Pons (tissue), 1 donor: ENCODE measurements at places on chromosomes 2 and 18.

- DNase-seq = no peak
Observed at GRCh38 chr18:73232933-73233332, 365.1 kb upstream of the NETO1 start.

DNA sequence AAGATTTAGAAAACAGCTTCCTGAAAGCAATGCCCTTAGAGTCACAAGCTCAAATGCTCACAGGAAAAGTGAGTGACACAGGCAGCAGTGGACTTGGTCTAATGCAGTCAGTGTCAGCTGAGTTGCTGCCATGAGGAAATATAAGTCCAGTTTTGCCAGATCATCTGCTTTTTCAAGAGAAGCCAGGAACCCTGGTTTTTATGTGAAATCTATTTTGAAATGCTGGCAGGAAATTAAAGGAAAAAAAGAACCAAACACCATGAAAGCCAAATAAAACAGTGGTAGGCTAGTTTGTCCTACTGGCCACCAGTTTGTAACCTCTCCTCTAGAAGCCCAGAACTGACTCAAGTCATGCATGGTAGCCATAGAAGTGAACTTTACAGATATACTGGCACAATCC, 109.2 kb downstream of the THADA start:
- peak; percentile 49 for DNase-seq

GRCh38 chr2:15577071-15577735, 14.5 kb upstream of the DDX1 start:
- peak; percentile 91 for DNase-seq

GRCh38 chr2:4895371-4895770, 796.8 kb upstream of the SOX11 start:
- DNase-seq = no peak

- DNase-seq = no peak
Observed at GRCh38 chr18:23421277-23421676, 31.8 kb upstream of the RIOK3 start.

- DNase-seq = no peak
Observed at GRCh38 chr2:65390134-65390533, 42.3 kb downstream of the SPRED2 start.

DNA sequence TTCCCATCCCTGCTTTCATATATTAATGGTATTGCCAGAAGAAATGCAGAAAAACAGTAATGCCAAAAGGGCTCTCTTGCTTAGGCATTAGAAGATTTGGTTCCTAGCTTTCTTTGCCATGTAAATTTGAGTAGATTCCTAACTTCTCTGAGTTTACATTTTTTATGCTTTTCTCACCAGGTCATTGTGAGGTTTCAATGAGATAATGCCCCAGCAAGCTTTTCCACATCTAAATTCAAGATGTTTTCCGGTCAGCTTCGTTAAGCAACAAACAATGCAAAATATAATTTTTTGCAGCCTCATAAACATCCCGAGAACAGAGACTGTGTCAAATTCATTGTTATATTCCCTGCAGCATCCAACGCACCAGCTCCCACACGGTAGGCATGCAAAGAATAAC, 44.9 kb downstream of the NCKAP5 start:
- DNase-seq = no peak

GRCh38 chr2:227462462-227462951, 9.4 kb upstream of the AGFG1 start:
- no peak for DNase-seq

DNA sequence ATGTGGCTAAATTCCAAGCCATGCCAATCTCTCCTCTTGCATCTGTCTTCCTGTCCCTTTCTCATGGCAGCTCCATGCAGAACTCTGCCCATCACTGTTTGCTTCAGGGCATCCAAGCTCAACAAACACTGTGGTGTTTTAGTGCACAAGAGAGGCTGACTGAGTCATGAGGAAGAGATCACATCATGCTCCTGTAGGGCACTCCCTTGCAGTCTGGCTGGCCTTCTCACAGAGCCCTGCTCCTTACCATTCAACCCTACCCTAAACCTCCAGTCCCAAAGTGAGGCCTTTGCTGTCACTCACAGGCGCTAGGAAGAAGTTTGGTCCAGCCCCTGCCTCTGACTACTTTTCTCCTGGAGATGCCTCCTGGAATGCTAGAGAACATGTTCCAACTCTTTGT, 194.0 kb downstream of the LRATD1 start:
- DNase-seq = no peak

- no peak for DNase-seq
Observed at GRCh38 chr2:172908275-172908674, 167.4 kb upstream of the MAP3K20 start.

DNA sequence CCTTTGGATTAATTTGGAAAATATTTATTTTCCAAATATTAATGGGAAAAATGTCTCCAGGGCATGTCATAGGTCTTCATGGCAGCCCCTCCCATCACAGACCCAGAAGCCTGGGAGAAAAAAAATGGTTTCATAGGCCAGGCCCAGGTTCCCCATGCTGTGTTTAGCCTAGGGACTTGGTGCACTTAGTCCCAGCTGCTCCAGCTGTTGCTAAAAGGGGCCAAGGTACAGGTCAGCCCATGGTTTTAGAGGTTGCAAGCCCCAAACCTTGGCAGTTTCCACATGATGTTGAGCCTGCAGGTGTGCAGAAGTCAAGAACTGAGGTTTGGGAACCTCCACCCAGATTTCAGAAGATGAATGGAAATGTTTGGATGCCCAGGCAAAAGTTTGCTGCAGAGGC, 309.6 kb downstream of the SOCS6 start:
- DNase-seq = no peak

DNA sequence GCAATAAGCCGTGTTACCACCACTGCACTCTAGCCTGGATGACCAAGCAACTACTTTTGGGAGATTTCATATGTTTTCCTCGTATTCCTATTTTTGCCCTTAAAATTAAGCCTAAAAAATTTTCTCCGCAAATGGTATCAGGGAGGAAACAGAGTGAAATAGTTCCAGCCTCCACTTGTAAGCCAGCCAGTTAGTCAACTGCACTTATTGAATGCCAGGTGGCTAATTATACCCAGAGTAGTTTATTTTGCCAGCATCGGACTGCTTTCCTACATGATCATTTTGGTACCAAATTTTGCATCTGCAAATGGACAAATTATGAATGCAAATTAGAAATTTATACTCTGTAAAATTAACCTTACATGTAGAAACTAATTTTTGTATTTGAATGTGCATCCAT, 90.2 kb upstream of the ARHGAP28 start:
- DNase-seq = no peak

- DNase-seq = no peak
Observed at GRCh38 chr18:8826971-8827370, 121.6 kb downstream of the MTCL1 start.

- DNase-seq = no peak
Observed at GRCh38 chr2:8462899-8463648, 218.8 kb upstream of the ID2 start.

- no peak for DNase-seq
Observed at GRCh38 chr2:187851955-187852561, 297.8 kb upstream of the TFPI start.

DNA sequence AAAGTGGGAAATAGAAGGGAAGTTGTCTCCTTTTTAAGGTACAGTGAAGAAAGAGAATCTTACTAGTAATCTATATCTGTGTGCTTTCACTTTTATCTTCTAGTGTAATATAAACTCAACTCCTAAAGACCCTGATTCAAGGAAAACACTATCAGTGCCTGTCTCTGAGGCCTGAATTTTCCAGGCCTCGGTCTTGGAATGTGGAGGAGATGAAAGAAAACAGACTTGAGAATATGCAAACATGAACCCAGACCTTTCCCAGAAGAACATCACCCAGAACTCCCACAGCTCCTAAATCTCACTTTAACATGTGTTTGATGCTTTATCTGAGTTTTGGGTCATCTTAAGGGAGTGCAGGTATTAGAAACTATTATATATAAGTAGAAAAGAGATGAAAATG, 51.8 kb downstream of the EPB41L5 start:
- DNase-seq = no peak

- DNase-seq = no peak
Observed at GRCh38 chr2:240248721-240249422, 108.4 kb upstream of the OTOS start.

- DNase-seq = no peak
Observed at GRCh38 chr2:189854187-189854586, 69.9 kb downstream of the PMS1 start.

DNA sequence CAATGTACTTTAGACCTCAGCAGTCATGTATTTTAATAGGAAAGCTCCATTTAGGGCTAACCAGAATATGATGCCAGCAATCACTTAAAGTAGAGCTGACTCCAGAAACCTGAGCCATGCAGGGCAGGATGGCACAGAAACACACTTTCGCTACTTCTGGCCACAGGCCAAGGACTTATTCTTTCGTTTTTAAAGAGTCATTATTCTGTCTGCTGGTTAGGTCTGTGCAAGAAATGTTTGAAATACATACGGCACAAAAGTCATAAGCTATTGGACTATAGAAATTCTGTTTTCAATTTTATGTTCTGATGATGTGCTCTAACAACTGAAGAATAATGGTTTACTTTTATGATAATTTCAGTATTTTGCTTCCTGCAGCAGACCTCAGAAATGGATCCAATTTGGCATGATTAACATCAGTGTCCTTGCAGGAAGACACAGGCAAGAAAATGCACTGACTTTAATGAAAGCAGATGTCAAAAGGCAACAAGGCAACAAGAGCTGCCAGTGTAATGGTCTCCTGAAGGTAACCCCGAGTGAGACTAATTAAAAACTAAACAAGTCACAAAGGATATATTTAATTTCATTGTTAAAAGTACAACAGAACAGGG, 114.4 kb upstream of the CHRNA1 start:
- peak; percentile 29 for DNase-seq
